RPMI8226 (cell line): ENCODE measurements at places on chromosomes 7 and 10.

GRCh38 chr7:140478246-140479061, 851 bp downstream of the MKRN1 start:
- peak; percentile 77 for DNase-seq

- DNase-seq: no peak
Observed at GRCh38 chr10:24751716-24752115, 28.0 kb upstream of the ARHGAP21 start.

GRCh38 chr7:22725585-22725984, 1.4 kb upstream of the IL6 start:
- peak; percentile 61 for DNase-seq

GRCh38 chr7:45447296-45447695, 126.9 kb upstream of the ADCY1 start:
- no peak for DNase-seq

- DNase-seq: peak; percentile 65
Observed at GRCh38 chr7:95669513-95669912, 73.2 kb upstream of the PDK4 start.

- peak; percentile 52 for DNase-seq
Observed at GRCh38 chr10:71383972-71384687, 12.6 kb upstream of the CDH23 start.

DNA sequence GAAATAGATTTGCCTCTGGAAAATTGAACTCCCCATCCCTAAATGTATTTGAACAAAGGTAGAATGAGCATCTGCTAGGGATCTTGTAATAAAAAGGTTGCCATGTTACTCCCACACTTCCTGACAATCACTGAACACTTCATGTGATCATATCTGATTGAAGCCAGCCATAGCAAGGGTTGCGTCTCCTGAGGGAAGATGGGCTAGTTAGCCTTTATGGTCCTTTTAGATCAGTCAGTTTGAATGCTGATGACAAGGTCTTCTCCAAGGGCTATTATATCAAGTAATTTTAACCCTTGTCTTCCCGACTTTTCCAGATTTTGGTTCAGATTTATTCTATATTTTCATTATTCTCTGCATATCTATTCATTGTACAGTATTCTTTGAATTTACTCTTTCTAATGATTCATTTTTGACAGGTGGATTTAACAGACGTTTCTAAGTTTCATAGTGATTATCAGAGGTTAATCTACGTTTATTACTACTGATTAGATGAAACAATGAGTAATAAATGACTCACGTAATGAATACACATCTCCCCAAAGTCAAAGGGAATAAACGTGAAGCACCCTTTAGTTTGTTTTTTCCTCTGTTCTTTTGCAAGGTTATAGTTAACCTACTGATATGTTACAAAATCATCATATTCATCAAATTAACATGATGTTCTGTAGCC, 28.1 kb downstream of the CSGALNACT2 start:
- no peak for DNase-seq

DNA sequence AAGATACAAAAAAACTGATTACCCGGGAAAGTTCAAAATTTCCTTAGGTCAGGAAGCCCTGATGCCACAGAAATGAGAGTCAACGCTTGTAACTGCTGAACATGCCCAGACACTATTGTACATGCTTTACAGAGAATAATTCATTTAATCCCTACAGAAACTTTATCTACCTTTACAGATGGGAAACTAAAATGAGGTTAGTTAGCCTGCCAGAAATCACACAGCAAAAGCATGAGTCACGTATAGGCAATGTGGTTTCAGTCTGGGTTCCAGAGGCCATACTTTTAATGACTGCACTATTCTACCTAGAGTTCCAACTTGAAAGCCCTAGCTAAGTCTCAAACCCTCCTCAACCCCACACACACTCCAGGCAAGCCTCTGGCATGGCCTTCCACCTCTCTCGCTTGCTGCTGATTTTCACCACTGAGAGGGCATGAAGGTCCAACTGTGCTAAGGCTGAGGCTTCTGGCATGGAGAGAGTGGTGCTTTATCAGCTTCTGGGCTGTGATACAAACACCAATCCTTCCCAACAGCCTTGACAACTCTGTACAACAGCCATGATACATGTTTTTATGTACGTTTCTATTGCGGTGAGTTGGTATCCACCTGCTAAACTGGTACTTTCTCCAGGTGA, 1011.2 kb upstream of the GHITM start:
- DNase-seq: no peak
